ENCODE measurements at places on chromosomes 3 and 15.

GRCh38 chr3:99714146-99714545 lies 75.8 kb downstream of the COL8A1 start:
- DNase-seq = no peak

- no peak for DNase-seq
These were observed 16.3 kb downstream of the BHLHE40 start for GRCh38 chr3:4995500-4996053.

- no peak for DNase-seq
These were observed 30.0 kb upstream of the TSEN2 start for GRCh38 chr3:12454076-12454815.

DNA sequence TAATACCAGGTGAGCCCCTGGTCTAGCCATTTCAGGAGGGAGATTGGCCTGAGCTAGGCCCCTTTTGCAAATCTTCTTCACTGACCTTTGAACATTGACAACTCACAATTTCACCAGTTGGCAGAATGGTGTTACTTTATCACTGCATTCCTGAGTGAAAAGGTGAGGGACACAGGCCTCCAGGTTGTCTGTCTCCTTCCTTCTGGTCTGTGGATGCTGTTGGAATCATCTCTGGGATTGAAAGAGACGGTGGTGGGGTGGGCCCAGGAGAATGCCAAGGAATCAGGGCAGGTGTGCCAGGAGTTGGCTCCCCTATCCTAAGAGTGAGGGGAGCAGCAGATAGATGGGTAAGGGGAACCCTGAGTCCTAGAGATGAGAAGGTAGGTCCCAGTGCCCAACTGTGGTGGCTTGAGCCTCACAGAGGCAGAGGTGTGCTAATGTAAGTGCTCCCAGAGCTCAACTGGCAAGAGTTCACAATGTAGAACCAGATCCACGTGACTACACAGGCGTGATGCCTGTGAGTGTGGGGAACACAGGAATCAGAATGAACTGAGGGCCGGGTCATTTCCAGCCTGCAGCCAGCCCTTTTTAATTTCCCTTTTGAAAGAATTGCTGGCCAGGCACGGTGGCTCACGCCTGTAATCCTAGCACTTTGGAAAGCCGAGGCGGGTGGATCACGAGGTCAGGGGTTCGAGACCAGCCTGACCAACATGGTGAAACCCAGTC lies 11.2 kb downstream of the C3orf62 start:
- no peak for DNase-seq

GRCh38 chr3:58868097-58868779 lies 181.6 kb downstream of the CFAP20DC start:
- no peak for DNase-seq

- no peak for DNase-seq
These were observed 39.9 kb downstream of the TGFBR2 start for GRCh38 chr3:30646181-30646876.

- no peak for DNase-seq
These were observed 25.6 kb upstream of the EIF4A2 start for GRCh38 chr3:186757686-186758220.

DNA sequence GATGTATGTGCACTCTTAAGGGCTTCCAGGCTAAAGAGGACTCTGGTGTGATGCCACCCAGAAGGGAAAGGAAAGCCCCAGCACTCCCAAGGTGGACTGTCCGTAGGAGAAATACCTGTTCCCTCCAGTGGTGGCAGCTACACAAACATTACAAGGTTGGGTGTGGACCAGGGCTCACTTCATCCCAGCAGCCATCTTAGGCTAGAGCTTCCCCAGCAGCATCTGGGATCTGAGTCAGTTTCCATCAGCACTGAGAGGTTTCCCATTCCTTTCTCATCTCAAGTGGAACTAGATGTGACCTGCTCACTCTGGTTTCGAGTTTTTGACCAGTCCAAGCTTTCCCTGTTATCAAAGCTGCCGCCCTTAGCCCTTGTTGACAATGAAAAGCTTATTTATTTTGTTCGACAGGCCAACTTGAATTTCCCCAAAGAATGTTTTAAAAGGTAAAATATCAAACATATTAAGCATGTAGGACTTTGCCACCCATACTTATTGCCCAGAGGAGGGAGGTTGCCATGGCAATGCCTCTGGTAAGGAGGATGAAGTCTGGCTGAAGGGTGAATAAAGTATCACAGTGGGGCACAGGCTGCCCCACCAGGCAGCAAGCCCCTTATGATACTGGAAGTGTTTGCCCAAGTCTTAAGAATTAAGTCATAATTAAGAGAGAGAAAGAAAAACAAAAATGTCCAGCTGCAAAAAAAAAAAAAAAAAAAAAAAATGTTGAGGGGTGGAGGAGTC lies 28.9 kb downstream of the CLDN18 start:
- DNase-seq = no peak

DNA sequence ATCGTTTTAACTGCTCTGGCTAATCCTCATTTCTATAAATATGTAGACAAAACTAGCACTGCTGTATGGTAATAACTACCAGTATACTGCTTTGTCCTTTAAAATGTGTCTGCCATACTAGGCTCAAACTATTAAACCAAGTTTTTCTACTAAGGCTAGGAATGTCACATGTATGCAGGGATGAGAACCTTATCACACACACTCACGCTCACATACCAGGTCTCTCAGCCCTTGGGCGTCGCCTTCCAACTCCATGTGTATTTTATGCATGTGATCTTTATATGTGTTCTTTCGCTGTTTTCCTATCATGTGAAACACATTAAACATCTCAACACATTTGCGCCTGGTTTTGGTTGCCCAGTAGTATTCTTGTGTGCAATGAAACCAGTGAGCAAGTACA lies 32.6 kb downstream of the ATP2C1 start:
- DNase-seq = no peak

GRCh38 chr3:127092776-127093175 lies 100.2 kb upstream of the PRR23E start:
- no peak for DNase-seq

DNA sequence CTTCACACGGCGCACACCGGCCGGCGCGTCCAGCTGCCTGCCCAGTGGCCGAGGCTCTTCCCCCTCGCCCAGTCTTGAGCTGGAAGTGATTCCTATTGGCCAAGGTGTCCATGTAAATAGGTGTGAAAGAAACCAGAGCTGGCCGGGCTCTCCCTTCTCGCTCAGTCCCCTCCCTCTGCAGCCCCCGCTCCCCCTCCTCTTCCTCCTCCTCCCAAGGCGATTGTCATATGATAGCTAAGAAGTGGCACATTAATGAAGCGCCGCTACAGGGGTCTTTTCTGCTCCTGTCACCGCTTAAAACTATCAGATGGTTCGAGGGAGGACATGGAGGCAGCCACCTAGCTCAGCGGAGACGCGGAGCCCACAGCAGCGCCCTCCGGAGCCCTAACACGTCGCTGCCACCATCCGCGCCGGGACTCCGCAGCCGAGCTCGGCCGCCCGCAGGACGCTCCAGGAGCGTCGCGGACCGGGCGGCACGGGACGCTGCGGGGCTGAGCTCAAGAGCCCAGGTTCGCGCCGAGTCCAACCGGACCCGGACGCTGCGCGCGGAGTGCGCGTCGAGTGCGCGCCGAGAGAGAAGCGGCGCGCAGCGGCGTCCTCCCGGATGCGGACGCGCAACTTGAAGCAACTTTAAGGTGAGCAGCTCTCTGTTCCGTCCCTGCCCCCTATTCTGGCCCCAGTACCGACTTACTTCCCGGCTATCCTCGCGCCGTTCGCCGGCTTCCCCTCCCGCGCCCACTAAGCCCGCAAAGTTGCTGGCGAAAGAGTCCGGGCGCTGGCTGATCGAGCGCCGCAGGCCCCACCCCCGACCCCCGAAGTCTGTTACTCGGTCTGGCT lies at the start of gene FOXB1:
Gene FOXB1, plus strand, starts transcription at position 303 of the 837 bp plus-strand sequence. CDS start 653 bp downstream, outside the sequence.
- DNase-seq = no peak

- DNase-seq = no peak
These were observed 84.9 kb downstream of the TIGIT start for GRCh38 chr3:114378760-114379159.

DNA sequence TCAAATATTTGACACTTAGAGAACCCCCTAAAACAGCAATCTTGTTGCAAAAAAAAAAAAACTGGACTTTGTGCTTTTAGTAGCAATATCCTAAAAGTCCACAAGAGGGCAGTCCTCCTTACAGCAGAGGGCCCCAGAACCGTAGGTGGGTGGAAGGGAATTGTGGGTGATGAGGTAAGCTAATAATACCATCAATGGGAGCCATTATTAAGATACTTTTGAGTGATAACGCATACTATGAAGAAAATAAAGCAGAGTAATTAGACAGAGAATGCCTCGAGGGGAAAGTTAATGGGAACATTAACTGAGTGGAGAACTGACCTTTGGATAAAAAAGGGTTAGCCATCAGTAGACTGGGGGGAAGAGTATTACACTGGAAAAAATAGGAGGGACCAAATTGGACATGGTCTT lies 229.9 kb downstream of the THRB start:
- DNase-seq = no peak

DNA sequence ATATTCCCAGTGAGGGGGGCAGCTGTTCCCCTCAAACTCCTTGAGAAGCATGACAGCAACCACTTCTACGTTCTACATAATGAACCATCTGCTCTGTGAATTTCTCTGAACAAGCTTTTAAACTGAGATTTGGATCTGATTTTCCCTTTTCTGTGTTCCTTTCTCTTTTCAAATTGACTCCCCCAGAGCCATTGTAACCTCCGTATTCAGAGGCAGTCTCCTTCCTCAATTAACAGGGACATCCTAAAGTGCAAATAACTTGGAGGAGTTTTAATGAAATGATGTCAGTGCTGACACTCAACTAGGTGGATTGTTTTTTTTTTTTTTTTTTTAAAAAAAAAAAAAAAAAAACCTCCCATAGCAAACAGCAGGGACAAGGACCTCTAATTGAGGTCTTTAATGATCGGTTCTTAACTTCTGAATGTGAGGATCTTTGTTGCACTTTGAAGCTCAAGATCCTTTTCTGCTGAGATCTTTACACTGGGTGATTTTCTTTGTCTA lies 48.8 kb downstream of the ADAMTS9 start:
- no peak for DNase-seq

GRCh38 chr3:62587579-62588031 lies 214.3 kb upstream of the FEZF2 start:
- no peak for DNase-seq
